ENCODE measurements at places on chromosomes 1 and 21. TPM values are rescaled to one million over a fixed set of nuclear protein-coding genes. Genes with fewer than 3 reads are reported as not detected.

DNA sequence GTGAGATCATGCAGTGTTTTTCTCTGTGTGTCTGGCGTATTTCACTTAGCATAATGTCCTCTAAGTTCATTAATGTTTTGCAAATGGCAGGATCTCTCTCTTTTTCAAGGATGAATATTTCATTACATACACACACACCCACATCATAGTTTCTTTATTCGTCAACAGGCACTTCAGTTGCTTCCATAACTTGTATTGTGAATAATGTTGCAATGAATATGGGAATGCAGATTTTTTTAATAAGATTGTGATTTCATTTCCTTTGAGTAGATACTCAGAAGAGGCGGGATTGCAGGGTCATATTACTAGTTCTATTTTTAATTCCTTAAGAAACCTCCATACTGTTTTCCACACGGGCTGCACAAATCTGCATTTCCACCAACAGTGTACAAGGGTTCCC, 134.0 kb downstream of the CLEC20A start:
- no peak for DNase-seq

The CFHR3 gene
- total RNA-seq = 2.0 TPM

The CELA3B gene
- total RNA-seq = not detected

- peak; percentile 56 for DNase-seq
These were observed 4.3 kb upstream of the TEDDM1 start for GRCh38 chr1:182404781-182405180.

The PHC2 gene
- 11.8 TPM for total RNA-seq

- DNase-seq = no peak
These were observed 18.4 kb upstream of the COL6A2 start for GRCh38 chr21:46079352-46080170.

- peak; percentile 58 for DNase-seq
These were observed 60.7 kb upstream of the BTG3 start for GRCh38 chr21:17673261-17674020.

The CD84 gene
- total RNA-seq = not detected

DNA sequence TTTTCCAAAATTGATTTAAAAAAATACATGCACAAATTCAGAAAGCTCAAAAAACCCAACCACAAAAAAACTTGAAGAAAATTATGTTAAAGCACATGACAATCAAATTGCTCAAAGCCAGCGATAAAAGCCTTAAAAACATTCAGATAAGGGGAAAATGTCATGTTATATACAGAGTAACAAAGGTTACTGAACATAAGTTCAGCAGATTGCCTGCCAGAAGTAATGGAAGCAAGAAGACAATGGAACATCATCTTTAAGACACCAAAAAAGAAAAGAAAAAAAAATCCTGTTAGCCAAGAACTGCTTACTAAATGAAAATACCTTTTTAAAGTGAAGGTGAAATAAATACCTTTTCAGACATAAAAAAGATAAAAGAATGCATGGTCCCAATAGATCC, 147.2 kb upstream of the SGIP1 start:
- no peak for DNase-seq

- DNase-seq = no peak
These were observed 2.5 kb upstream of the DHRS3 start for GRCh38 chr1:12620488-12620865.

The MAP1LC3C gene
- 1.7 TPM for total RNA-seq

DNA sequence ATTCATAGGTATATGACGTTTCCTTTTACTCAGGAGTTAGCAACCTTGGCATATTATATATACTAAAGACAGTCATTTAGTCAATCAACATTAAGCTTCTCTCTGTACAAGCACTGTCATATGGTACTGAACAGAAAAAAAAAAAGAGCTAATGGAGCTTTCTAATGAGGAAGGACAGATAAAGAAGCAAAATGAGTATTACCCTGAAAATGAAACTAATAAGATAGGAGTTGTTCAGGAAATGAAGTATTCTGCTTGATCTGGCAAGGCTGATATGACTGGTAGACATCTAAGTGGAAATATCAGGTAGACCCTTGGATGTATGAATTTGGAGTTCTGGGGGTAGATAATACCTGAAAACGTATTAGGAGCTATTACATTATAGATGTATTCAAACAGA, 4.3 kb upstream of the IKBKE start:
- no peak for DNase-seq

Measured in GM23338 (cell line).